ENCODE measurements at places on chromosomes 4 and X.

- DNase-seq, result no peak
Observed at GRCh38 chr4:129822701-129823100, 726.7 kb downstream of the C4orf33 start.

- no peak for DNase-seq
Observed at GRCh38 chr4:15458616-15459015, 11.1 kb upstream of the CC2D2A start.

GRCh38 chr4:38011511-38012162, 51.4 kb downstream of the PTTG2 start:
- no peak for DNase-seq

- no peak for DNase-seq
Observed at GRCh38 chr4:71473541-71474240, 134.9 kb downstream of the SLC4A4 start.
